ENCODE measurements at places on chromosomes 3 and 15. TPM values are rescaled to one million over a fixed set of nuclear protein-coding genes. Genes with fewer than 3 reads are reported as not detected.

The KCNMB3 gene
- 1.7 TPM for total RNA-seq

The SRGAP3 gene
- 5.4 TPM for total RNA-seq

The ITIH1 gene
- not detected for total RNA-seq

The VIPR1 gene
- not detected for total RNA-seq

The CORO2B gene
- 6.2 TPM for total RNA-seq

The SERPINI1 gene
- total RNA-seq: 45.0 TPM

The UBA7 gene
- 26.2 TPM for total RNA-seq

The NR2E3 gene
- total RNA-seq: not detected

The PARP15 gene
- 0.22 TPM for total RNA-seq

GRCh38 chr3:106542101-106542769 is 673.4 kb upstream of the CBLB start:
- H3K27me3 ChIP-seq: no peaks in the 10 kb centered on the region
- no peak overlapping the region for H3K4me3 ChIP-seq
- H3K36me3 ChIP-seq: no peaks in the 10 kb centered on the region
- no peak overlapping the region for H3K27ac ChIP-seq

GRCh38 chr3:53259427-53260259 is 3.8 kb upstream of the TKT start:
- no peak overlapping the region for H3K4me3 ChIP-seq
- no peak for DNase-seq
- no peak overlapping the region for H3K27ac ChIP-seq
- H3K27me3 ChIP-seq: no peaks in the 10 kb centered on the region

DNA sequence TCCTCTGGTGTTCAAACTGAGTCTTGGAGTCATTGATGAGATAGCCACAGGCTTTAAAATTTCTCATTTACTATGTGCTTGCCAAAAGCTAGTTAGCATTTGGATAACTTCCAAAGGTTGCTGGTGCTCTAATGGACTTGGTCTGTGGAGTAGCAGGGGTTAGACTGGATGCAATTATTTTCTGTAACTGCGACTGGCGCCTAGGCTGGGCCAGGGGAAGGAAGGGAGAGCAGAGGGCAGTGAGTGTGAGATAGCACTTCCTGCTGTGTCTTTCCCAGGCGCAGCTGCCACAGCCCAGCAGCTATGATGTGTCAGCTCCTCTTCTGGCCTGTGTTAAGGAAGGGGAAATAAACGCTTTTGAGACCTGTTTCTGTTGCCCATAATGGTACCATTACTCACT is 98.6 kb downstream of the MYRIP start:
- no peaks in the 10 kb centered on the region for H3K36me3 ChIP-seq
- no peak overlapping the region for H3K4me3 ChIP-seq
- H3K27me3 ChIP-seq: no peaks in the 10 kb centered on the region
- no peak overlapping the region for H3K27ac ChIP-seq
- no peak for DNase-seq

DNA sequence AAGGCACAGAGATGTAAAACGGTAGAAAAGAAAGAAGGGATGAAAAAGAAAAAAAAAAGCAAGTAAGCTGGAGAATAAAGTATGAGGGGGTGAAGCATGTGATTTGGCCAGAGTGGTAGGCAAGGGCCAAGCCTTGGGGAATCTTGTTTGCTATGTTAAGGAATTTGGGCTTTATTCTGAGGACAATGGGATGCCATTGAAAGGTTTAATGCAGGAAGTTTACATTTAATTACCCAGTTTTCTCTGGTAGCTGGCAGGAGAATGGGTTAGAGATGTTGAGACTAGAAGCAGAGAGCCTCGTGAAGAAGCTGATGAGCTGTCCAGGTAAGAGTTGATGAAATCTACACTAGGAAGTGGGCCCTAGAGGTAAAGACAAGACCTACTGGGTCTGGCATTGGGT is 455.9 kb downstream of the PDCD6IP start:
- no peaks in the 10 kb centered on the region for H3K4me1 ChIP-seq
- no peak overlapping the region for H3K4me3 ChIP-seq
- no peak overlapping the region for H3K27ac ChIP-seq
- no peaks in the 10 kb centered on the region for H3K36me3 ChIP-seq
- H3K27me3 ChIP-seq: no peaks in the 10 kb centered on the region

DNA sequence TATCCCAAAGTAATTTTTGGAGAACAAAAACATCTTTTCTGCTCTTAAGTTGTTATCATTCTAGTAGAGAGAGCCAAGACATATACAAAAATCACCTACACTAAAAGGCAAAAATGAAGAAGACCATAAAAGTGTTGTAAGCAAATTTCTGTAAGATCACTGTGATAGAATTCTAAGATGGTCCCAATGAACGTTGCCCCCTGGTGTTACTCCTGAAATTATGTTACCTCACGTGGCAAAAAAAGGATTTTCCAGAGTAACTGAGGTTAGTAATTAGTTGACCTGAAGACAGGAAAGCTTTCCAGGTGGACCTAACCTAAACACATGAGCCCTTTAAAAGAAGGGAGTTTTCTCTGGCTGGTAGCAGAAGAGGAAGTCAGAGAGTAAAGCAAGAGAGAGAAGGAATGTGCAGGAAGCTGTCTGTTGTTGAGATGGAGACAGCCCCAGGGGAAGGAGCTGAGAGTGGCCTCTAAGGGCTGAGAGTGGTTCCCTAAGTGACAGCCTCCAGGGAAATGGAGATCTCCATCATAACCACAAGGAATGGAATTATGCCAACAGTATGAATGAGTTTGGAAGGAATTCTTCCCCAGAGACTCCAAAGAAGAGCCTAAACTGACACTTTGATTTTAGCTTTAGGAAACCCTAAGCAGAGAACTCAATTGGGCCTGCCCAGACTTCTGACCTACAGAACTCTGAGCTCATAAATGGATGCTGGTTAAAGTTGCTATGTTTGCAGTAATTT is 205.9 kb downstream of the CD47 start:
- H3K27me3 ChIP-seq: no peaks in the 10 kb centered on the region
- H3K27ac ChIP-seq: no peak overlapping the region
- no peaks in the 10 kb centered on the region for H3K4me1 ChIP-seq
- no peak overlapping the region for H3K4me3 ChIP-seq
- H3K36me3 ChIP-seq: no peaks in the 10 kb centered on the region

DNA sequence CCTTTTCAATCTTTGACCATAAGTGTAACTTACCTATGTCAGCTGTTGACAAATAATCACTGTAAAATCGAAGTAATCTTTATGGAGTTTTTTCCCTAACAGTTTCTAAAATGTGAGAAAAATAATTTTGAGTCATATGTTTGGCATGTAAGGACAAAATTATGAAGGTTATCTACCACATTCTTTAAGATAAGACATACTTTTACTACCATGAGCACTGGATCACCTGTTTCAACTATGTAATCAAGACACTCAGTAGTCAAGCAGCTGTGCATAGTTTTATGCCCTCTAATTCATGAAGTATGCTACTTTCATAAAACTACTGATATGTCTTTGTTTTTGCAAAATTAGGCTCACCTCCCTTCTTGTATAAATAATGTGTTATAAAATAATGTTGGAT is 12.1 kb downstream of the FGF7 start:
- DNase-seq: peak; percentile 88
- H3K27me3 ChIP-seq: no peaks in the 10 kb centered on the region
- H3K36me3 ChIP-seq: no peaks in the 10 kb centered on the region
- H3K4me3 ChIP-seq: no peak overlapping the region
- H3K4me1 ChIP-seq: peaks cover 13% of the 10 kb centered on the region

GRCh38 chr3:34360713-34361112 is 562.3 kb downstream of the PDCD6IP start:
- no peaks in the 10 kb centered on the region for H3K4me1 ChIP-seq
- no peaks in the 10 kb centered on the region for H3K27me3 ChIP-seq
- no peak for DNase-seq
- H3K4me3 ChIP-seq: no peak overlapping the region

- H3K4me1 ChIP-seq: peaks cover 23% of the 10 kb centered on the region
- H3K27me3 ChIP-seq: no peaks in the 10 kb centered on the region
- DNase-seq: peak; percentile 77
- H3K27ac ChIP-seq: peak overlapping the region; percentile 81
- H3K36me3 ChIP-seq: no peaks in the 10 kb centered on the region
These were observed 144.0 kb downstream of the GREM1 start for GRCh38 chr15:32861761-32862160.

DNA sequence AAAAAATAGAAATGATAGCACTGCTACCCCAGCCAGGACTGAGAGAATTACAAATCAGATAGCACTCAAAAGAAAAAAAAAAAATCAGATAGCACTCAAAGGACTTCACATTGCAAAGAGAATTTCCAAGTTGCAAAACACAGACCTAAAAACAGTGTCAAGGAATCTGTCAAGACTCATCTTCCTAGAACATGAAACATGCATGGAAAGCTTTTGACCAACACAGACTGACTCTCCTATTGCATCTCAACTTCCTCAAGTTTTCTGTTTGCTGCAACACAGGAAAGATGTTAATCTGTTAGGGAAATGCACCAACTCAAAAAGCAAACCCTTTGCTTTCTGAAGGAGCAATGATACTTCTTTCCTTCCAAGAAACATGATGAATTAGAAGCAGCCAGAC is 42.3 kb downstream of the RAB27A start:
- no peak overlapping the region for H3K27ac ChIP-seq
- H3K36me3 ChIP-seq: no peaks in the 10 kb centered on the region
- no peaks in the 10 kb centered on the region for H3K27me3 ChIP-seq
- DNase-seq: no peak

DNA sequence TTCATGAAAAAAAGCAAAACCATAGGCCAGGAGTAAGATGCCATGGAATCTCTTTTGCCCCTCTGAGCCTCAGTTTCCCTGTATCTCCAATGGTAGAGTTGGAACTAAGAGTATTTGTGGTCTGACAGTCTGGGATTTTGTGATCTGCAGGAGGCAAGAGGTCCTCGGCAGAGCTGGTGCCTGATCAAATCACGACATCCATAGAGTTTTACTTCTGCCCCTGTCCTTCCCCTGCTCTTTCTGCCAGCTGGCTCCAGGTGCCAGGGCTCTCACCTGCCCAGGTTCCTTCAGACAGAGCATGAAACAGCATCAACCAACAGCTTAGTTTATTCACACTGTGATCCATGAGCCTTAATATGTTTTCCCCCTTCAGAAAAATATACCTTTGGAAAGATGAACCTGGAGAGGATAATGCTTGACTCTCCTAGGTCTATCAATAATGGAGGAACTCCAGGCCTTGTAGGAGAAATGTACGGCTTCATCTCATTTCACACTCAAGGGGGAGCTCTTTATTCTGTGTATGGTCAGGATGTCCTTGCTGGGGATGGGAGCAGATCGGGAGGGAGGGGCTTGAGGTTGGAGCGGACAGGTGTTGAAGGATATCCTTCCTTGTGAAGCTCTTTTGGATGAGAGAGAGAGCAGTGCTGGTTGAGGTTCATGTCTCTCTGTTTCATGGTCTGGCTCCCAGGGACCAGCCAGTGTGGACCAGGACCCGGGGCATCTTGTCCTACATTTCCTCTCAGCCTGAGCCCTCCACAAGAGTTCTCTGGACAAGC is 309.9 kb downstream of the RPLP1 start:
- no peak overlapping the region for H3K4me3 ChIP-seq
- no peak overlapping the region for H3K27ac ChIP-seq
- H3K36me3 ChIP-seq: no peaks in the 10 kb centered on the region
- H3K27me3 ChIP-seq: no peaks in the 10 kb centered on the region
- peaks cover 30% of the 10 kb centered on the region for H3K4me1 ChIP-seq

- no peak for DNase-seq
- H3K36me3 ChIP-seq: no peaks in the 10 kb centered on the region
- no peaks in the 10 kb centered on the region for H3K4me1 ChIP-seq
- no peak overlapping the region for H3K4me3 ChIP-seq
- no peak overlapping the region for H3K27ac ChIP-seq
- no peaks in the 10 kb centered on the region for H3K27me3 ChIP-seq
These were observed 19.7 kb downstream of the DAPK2 start for GRCh38 chr15:64026591-64026990.

- no peaks in the 10 kb centered on the region for H3K36me3 ChIP-seq
- peak; percentile 41 for DNase-seq
- no peaks in the 10 kb centered on the region for H3K4me1 ChIP-seq
- no peak overlapping the region for H3K27ac ChIP-seq
- no peaks in the 10 kb centered on the region for H3K27me3 ChIP-seq
These were observed 140.6 kb upstream of the SLITRK3 start for GRCh38 chr3:165336786-165337185.

DNA sequence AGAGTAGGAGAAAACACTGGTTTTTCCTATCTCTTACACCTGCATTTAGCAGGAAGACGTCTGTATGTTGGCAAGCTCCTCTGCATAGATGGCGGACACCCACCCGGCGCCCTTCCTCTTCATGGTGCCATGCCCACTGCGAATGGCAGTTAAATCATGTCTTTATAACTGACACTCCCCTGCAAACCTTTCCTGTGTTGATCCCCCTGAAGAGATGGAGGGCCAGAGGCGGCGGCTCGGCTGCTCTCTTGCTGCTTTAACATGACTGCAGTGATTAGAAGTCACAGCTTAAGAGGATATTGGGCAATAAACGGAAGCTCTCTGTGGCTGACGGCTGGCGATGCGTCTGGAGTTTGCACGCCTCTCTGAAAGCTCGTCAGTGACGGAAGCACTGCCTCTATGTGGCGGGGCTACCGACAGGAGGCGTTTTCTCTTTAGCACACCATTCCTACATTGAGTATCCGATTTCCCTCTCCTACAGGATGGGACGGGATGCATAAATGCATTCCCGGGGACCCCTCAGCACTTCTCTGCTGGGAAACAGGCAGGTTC is 25.5 kb upstream of the SNRPA1 start:
- no peak overlapping the region for H3K27ac ChIP-seq
- no peaks in the 10 kb centered on the region for H3K36me3 ChIP-seq
- no peak overlapping the region for H3K4me3 ChIP-seq
- H3K4me1 ChIP-seq: no peaks in the 10 kb centered on the region
- peaks cover 2% of the 10 kb centered on the region for H3K27me3 ChIP-seq

DNA sequence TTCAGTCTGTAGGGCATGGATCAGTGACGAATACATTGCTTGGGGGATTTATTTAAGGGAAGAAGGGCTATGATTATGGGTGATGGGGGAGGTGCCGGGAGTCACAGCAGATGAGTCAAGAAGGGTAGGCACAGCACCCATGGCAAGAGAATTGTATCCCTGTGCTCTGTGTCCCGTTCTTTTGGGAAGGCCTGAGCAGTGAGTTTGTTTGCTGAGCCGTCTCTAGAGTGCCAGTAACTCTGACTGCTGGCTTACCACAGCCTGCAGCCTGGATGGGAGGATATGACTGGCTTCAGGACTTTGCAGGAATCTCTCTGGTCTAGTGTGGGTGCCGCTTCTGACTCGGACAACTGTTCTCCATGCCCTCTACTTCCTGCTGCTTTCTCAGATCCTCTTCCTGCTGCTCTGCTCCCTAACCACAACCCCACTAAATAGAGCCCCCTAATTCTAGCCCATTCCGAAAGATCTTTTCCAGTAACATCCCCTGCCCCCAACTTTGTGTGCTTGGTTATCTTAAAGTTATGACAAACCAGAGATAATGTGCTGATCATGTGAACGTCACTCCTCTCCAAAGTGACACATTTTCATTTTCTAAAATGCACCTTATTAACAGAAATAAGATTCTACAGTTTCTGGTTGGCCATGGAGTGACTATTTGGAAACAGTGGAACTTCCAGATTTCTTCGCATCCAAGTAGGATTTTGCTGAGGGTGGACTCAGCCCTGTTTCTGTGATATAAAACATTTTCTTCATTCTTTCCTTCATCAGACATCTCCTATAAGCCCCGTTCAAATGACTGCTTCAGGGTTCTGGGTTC is 239.0 kb downstream of the SLCO3A1 start:
- no peaks in the 10 kb centered on the region for H3K27me3 ChIP-seq
- no peaks in the 10 kb centered on the region for H3K36me3 ChIP-seq
- DNase-seq: no peak

Measured in astrocyte (in vitro differentiated cells and primary cell).